T47D (cell line): ENCODE measurements at places on chromosomes 3 and 15.

GRCh38 chr15:31452595-31453557, 126.2 kb downstream of the KLF13 start:
- no peak for DNase-seq

DNA sequence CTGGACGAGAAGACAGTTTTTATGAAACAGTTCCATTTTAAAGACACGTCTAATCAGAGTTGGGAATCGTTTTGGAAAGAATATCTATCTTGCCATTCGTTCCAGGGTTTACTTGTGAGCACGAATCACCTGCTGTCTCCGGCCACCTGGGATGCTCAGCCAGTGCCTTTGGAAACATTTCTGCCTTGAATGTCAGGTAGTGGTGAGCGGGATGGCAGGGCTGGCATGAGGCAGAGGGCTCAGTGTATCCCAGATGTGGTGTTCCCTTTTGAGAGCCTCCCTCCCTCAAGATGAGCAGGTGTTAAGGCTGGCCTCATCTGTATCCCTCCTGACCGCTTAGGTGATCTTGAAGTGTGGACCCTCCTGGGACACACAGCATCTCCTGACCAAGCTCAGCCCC, 47.9 kb upstream of the PLXNA1 start:
- no peak for DNase-seq

GRCh38 chr15:42602501-42602900, 27.1 kb downstream of the STARD9 start:
- DNase-seq: peak; percentile 52

- DNase-seq: no peak
These were observed 29.1 kb upstream of the SRP14 start for GRCh38 chr15:40067921-40068624.

DNA sequence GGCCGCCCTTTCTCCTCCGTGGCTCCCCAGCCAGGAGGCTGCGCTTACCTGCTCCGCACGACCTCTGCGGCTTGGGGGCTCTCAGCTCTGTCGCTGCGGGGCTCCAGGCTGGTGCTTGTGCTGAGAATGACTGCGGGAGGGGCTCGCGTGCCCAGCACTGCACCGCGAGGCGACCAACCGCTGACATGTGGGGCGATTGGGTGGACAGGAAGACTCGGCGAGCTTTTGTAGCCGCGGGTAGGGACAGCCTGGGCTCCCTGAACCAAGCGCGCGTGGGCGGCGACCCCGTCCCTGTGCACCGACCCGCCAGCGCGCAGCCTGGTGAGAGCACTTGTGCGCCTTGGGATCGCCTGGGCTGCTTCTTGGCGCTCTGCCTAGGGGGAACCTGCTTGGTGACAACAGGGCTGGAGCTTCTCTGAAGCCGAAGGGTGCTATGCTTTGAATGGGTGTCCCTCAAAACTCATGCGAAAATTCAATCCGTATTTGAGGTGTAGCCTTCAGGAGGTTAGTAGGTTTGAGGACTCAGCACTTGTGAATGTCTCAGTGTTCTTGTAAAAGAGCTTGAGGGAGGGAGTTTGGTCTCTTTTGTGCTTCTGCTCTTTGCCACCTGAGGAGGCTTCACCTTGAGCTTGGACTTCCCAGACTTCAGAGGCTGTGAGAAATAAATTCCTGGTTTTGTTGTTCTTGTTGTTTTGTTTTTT, 50.4 kb downstream of the IL12A start:
- DNase-seq: peak; percentile 56

GRCh38 chr15:68781217-68781616, 39.5 kb downstream of the ANP32A start:
- no peak for DNase-seq

- no peak for DNase-seq
These were observed 487.0 kb upstream of the PROK2 start for GRCh38 chr3:72271923-72272322.

- no peak for DNase-seq
These were observed 490.9 kb upstream of the CFAP20DC start for GRCh38 chr3:59540696-59541095.

DNA sequence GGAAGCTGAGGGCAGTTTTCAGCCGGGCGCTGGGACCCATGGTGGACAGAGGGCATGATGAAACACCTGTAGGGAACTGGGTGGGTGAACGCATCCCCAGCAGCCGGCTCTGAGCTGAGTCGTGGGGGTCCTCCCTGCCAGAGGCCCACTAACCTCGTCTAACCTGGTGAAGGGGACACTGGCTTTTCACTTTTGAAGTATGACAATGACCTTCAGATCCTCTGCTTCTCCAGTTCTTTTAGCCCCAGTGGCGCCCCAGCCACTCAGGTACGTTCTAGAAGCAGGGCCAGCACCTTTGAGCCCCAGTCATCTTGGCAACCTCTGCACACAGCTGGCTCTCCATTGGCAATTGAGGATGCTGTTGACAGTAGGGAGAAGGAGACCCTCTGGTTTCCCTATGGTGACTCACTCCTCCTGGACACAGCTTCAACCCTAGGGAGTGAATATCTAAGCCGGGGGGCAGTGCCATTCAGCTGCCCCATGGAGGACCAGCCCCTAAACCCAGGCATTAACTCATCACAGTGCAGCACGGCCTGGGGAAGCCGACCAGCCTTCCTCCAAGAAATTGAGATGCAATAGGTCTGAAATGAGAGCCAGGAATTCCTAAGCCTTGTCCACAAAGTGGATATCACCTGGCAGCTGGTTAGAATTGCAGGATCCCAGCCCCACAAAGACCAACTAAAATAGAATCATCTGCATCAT, 46.1 kb downstream of the CMTM6 start:
- DNase-seq: no peak

DNA sequence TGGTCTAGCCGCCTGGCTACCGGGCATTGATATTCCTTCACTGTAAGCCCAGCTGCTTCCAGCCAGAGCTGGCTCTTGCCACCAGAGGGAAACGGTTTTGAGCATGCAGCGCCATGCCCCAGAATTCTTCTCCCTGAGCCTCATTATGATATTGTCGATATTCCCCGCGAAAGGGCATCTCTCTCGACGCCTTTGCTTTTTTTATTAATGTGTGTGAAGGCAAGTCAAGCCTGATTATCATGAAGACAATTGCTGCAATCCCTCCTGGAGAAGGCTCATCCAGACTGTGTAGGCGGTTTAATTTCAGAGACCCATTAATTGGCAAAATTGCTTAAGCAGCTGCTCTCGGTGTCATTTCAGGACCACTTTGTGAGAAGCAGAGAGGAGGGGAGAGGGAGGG, 321.2 kb upstream of the TLE3 start:
- DNase-seq: no peak

DNA sequence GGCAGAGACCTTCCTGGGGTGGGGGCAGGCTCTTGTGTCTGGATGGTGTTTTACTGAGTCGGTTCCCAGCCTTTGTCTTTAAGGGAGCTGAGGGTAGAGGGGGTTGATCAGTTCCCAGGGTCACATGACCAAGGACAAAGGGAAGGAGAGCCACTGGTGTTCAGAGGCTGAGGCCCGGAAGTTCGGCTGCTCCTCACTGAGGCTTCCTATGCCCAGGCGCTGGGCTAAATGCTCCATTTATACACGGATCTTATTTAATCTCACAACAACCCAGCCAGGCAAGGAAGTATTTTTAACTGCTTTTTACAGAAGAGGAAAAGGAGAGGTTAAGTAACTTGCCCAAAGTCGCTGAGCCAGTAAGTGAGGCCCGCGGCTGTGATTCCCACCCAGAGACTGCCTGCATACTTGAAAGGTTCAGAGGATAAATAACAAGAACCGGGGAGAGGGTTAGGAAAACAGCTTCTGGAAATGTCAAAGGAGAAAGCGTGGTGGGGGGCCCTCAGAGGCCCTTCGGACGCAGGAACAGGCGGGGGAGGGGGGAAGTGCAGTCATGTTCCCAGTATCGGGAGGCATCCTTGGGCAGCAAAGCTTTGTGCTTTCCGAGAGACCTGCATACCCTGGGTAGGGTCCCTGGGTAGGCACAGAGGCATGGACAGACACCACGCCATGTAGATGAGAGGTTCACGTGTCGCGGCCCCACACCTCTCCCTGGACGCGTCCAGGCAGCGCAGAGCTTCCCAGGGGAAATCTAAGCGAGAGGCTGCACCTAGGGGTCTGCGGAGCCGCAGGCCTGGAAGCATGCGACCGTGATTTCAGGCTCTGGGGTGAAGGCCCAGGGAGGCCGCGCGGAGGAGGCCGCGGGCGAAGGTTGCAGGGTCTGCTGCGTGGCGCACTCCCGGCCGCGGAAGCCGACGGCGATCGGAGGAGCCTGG, 21.3 kb downstream of the EPHB3 start:
- no peak for DNase-seq

DNA sequence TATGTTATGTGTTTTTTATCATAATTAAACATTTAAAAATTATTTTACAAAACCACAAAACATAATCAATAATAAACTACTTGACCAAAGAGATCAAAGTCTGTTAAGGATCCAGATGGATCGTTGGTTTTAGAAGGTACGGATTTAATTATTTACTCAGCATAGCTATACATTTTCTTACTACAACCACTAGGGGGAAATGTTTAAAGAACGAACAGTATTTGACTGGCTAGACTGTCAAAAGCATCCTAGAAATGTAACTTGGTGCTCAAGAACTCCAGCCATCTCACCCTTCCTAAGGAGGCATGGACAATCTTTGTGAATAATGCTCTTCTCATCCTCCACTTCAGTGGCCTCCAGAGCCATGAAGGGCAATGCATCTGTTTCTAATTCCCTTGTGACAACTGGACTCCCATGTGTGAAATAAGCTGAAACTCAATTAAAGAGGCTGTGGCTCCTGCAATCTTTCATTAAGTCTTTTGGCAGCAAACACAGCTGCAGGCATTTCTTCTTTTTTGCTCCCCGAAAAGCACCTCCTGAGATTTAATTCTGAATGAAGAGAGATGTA, 94.7 kb upstream of the TUSC7 start:
- peak; percentile 4 for DNase-seq

DNA sequence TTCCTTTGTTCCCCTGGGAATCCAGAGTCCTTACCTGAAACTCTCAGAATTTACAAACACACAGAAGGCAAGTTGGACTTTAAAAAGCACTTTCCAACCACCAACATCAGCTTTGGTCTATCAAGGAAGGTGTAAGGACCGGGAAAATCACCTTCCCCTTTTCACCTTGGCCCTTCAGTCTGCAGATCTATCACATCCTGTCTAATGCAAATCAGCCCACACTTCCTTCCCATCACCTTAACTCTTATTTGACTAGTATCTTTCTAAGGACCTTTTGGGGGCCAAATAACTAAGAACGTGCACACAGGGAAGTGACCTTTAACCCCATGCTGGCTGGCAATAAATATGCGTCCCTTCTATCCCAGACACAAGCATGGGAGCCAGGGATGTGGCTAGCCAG, 320.6 kb downstream of the ARRDC4 start:
- no peak for DNase-seq
